AG09309 (cell line): ENCODE measurements at places on chromosomes 4 and X.

DNA sequence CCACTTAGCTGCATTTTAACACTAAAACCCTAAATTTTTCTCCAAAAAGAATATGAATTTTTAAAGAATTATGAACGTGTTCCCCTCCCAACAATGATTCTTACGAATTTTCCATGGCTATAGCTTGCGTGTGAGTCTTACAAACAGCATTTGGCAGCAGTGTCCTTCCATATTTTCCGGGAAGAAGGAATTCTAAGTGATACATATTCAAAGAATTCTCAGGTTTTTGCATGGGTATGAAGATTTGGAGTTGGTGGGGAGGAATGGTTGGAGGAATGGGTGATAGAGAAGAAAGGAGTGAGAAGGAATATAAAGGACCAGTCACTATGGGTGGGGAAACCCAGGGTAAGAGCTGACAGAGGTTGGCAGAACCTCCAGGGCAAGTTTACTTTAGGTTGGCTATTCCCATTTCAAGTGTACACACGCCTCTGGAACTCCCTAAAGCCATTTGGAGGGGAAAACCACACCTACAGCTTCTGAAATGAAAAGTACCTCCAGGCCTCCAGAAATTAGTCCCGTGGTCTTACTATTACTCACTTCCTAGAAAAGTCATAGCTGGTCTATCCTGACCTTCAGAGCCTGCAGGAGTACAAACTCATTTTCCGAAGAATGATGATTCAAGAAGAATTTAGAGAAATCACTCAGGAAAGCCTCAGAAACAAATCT lies 420.8 kb upstream of the DIPK2B start:
- DNase-seq: peak; percentile 37

DNA sequence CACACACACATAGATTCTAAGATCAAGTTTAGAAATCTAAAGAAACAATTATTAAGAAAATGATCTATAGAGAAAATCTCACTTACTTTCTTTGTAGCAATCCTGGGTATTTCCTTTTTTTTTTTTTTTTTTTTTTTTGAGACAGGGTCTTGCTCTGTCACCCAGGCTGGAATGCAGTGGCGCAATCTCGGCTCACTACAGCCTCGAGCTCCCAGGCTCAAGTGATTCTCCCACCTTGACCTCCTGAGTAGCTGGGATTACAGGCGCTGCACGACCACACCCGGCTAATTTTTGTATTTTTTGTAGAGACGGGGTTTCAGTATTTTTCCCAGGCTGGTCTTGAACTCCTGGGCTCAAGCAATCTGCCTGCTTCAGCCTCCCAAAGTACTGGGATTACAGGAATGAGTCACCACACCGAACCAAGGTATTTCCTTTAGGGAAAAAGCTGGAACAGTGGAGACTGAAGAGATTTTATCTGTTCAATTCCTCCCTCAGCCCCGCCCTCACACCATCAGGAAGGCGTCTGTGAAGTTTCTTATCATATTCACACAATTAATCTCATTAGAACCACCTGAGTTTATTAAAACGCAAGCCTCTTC lies at the start of gene TRIML2:
Gene TRIML2 (minus strand): TSS at position 447 of the 599 bp plus-strand sequence. CDS start 4,235 bp downstream, outside the sequence.
- no peak for DNase-seq

GRCh38 chrX:138866643-138867042 lies 155.1 kb upstream of the FGF13 start:
- DNase-seq: no peak

- no peak for DNase-seq
These were observed 255.4 kb downstream of the NKX6-1 start for GRCh38 chr4:84243685-84244084.

- no peak for DNase-seq
These were observed 9.2 kb downstream of the MAMLD1 start for GRCh38 chrX:150372280-150372679.

DNA sequence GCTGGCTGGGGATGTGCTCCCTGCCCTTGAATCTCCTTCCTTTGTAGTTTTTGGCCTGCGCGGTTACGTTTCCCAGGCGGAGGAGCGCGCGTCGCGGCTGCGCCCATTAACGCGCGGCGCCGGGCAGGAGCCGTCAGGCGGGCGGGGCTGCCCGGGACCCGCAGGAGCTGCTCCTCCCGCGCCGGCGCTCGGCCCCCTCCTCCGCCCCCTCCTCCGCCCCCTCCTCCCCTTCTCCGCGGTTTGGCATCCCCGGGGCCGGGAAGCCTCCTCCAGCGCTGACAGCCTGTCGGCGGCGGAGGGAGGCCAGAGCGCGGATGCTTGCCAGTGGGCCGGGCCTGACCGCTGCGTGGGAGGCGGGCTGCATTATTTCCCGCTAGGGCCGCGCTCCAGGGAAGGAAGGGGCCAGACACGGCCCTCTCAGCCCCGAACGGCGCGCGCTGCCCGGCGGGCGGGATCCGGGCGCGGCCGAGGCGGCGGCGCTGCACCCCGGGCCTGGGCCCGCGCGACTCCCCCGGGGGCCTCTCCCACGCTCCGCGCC lies at the start of gene DCLK2:
Gene DCLK2 (plus strand): TSS at position 405 of the 538 bp plus-strand sequence. CDS start 583 bp downstream, outside the sequence.
- peak; percentile 62 for DNase-seq

DNA sequence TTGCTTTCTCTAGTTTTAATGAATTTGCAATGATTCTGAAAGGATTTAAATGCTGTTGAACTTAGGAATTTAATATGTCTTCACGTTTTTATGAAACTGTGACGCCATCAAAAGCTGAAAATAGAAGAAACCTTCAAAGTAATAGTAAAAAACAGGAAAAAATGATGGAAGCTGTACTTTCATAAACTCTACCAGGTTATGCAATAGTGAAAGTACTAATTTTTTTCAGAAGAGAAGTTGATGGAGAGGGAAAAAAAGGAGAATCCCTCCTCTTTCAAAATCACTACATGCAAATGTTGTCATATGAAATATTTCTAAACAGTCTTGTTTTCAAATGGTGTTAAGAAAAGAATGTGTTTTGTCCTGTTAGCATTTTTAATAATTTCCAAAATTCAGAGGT lies 73.6 kb downstream of the ZNF330 start:
- DNase-seq: no peak

DNA sequence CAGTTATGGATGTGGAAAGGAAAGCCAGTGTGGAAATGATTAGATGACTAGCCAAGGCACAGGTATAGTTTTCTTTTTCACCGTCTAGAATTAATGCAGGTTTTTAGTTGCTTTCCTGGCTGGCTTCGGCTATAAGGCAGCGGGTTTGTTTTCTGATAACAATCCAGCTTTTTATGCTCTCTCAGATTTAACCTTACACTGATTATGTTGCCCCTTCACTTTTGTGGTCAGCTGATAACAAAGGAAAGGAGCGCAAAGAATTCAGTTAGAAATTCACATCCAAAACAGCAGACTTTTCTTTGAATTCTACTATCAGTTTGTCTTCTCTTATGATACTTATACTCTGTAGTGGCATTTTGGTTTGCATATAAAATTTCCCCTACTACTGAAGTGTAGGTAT lies 94.2 kb upstream of the CENPE start:
- no peak for DNase-seq

DNA sequence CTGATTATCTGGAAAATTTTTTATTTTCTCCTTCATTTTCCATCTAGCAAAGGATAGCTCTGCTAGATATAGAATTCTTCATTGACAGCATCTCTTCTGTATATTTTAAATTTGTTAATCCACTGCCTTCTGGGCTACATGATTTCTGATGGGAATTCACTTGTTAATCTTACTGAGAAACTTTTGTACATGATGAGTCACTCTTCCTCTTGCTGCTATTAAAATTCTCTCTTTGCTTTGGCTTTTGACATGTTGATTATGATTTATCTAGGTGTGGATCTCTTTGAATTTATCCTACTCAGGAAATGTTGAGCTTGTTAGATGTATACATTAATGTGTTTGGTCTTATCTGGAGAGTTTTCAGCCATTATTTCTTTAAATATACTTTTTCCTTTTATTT lies 27.5 kb downstream of the OR13H1 start:
- DNase-seq: no peak

DNA sequence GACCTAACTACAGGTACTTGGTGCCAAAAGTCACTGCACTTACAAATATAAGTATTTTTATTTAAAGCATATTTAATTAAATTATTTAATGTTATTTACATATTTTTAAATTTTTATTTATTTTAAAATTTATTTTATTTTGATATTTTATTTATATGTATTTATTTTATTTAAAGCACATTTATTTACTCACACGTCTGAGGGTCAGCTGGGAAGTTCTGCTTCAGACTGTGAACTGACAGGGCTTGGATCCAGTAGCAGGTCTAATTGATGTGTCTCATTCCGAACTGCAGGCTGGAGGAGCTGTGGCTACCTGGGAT lies 392.5 kb downstream of the GBA3 start:
- no peak for DNase-seq

DNA sequence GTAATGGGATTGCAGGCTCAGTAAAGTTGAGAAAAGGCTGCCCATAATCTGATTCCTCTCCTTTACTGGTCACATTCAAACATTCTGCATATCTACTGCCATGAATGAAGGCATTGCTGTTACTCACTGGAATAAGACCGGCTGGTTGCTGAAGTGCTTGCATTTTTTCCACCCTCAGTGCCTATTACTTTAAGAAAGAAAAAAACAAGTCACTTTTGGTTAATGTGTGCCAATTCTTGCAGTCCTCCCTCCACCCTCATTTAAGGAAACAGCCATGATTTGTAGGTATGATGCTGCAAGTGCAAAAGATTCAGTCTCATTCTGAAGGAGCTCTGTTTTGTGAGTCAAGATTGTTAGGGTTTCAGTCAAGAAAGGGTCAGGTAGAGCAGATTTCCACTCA lies 94.9 kb downstream of the EMCN start:
- no peak for DNase-seq

DNA sequence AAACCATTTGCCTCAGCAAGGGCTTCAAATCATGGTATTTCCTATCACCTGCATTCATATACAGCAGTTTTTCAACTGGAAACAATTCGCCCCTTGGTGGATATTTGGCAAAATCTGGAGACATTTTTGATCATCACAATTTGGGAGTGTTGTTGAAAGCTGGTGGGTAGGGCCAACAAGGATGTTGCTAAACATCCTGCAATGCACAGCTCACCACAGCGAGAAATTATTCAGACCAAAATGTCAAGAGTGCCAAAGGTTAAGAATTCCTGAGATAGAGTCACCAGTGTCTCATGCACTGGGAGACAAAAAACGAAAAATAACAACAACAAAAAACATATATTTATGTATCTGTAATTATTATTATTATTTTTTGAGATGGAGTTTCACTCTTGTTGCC lies 435.2 kb upstream of the CTSO start:
- no peak for DNase-seq

DNA sequence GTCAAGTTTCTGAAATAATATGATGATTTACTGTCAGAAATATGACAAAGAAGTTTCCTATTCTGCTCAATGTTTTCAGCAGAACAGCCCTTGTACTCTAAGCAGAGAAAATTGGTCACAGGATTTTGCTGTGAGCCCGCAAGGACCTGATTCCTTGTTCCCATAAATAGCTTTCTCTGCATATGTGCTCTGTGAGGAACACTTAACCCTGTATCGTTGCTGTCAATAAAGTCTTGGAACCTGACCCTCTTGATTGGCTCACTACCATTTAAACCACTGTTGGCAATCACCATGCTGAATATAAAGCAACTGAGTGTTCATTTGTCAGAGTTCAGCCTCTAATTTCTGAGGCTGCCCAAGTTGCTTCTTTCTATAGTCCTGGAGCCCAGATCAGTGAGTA lies 158.2 kb upstream of the NOCT start:
- DNase-seq: no peak

- no peak for DNase-seq
These were observed 405.4 kb upstream of the TECRL start for GRCh38 chr4:64814616-64815015.

DNA sequence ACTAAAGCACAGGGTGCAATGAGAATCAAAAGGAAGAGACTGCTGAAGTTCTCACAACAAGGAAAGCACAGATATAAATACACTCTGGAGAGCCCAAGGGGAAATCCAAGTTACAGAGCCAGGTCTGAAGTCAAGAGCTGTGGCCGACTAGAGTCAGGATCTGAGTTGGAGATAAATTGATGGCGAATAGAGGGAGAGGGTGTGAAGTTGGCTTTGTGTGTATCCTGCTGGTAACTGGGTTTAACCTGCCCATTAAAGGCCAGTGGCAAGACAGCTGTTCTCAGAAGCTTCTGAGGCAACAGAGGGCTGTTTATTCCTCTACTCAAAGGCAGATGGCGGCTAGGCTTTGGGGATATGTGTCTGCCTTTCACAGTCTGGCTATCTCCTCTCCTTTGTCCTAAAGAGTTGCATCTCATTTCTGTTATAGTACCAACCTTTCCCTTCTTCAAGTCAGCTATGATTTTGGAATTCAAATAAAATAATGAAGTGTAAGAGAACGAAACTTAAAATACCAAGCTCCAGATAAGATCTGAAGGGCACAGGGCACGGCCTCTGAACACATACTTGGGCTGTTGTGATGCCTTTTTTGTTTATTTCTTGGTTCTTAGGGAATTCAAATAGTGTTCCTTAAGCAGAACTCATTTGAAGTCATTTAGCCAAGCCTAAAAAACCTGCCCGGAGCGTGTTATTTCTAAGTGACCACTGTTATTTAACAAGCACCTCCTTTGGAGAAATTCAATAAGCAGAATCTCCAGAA lies 142.1 kb downstream of the APBB2 start:
- DNase-seq: no peak

DNA sequence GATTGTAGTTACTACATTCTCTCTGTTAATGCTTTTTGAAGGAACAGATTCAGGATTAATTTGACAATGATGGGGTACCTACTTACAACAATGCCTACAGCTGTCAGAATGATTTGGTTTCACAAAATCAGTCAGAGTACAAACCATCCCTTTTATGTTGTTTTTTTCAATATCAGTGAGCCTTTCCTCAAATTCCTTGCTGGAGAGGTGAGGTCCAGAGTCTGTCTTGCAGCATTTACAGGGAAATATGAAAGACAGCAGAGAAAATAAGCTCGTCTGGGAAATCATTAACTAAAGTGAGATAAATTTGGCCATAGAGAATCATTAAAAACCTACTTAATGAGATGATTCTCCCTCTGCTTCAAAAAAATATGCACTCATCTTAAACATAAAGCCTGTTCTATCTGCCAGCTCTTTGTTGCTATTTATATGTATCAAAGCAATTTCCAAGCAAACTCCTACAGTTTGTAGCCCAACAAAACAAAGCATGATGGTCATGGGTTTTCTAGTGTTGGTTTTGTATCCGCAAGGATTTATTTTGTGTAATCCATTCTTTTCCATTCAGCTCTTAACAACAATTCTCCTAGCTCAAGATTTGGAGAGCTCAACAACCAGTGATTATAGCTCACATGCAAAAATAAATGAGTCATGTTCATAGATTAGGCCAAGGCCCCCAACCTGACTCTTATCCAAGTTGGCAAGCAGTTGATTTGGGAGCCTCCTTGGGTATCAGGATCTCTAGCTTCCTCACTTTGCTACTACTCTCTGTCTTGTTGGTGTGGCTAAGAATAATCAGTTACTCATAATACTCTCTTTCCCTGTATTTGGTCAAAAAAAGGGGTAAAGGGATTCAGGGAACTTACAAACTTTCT lies 222.6 kb downstream of the ENOX2 start:
- no peak for DNase-seq

DNA sequence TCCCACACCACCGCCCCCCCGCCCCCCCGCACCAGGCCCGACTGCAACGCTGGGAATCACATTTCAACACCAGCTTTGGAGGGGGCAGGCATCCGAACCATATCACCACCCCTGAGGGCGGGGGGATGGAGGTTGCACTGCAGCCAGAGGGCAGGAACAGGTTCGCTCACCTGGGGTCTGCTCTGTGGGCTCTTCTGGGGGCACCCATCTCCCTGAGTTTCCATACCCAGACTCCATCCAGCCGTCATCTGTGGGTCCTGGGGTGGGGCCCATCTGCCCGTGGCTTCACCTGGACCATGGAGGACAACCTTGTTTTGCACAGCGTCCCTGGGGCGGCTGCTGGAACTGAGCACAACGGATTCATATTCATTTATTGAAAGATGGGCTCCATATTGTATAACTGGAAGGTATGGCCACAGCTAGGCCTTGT lies 6.9 kb downstream of the PSAPL1 start:
- DNase-seq: no peak
